Thyroid gland (tissue), 4 donors: ENCODE measurements at places on chromosomes 3 and 15. TPM values are rescaled to one million over a fixed set of nuclear protein-coding genes. Genes with fewer than 3 reads are reported as not detected.

Gene PTX3
- total RNA-seq, result 19.8 TPM

Gene CIDEC
- 2.2 TPM for total RNA-seq

Gene MYO1E
- total RNA-seq, result 38.1 TPM

Gene GABRR3
- not detected for total RNA-seq

Gene CNTN6
- 7.7 TPM for total RNA-seq

Gene CD276
- 26.5 TPM for total RNA-seq

Gene MYL3
- 2.8 TPM for total RNA-seq

Gene TM4SF1
- 244 TPM for total RNA-seq

Gene IMPG2
- 0.58 TPM for total RNA-seq

Gene FBXO40
- total RNA-seq, result not detected

DNA sequence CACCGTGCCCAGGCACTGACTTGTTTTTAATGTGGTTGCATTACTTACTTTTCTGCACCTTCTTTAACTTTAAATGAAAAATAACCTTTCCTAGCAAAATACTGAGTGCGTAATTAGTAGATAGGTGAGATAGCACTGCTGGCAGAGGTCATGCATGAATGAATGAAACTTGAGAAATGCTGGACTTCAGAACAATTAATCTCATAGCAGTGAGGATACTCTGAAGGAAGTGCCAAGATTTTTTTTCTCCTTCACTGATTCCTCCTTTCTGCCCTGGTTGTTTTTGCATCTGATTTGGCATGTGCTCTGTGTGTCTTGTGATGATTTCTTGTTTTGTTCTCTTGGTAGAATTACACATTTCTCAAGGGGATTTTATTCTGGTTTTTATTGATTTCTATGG is 378.9 kb downstream of the PTPRG start:
- peak; percentile 29 for DNase-seq

- DNase-seq, result no peak
Measured at GRCh38 chr15:39139431-39140059, 441.3 kb upstream of the THBS1 start.

DNA sequence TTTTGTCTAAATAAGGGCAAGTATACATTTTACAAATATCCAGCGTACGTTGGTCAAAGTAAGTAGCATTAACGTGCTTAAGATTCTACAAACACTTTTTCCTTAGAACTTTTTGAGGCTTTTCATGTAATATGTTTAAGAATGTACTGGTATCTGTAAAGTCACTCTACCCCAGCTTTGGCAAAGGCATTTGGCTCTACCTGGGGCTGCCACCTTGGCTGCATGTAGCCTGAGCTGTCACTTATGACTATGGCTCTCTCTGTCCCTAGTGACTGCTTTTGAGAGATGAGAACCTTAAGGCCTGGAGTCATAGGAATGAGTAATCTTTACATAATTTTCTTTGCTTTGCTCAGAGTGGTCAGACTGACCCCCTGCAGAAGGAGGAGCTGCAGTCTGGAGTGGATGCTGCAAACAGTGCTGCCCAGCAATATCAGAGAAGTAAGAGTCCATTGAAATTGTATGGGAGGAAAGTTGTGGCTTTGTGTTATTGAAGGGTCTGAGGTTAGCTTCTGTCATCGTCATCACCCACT is 61.2 kb downstream of the IQGAP1 start:
- no peak for DNase-seq

GRCh38 chr3:99317201-99317600 is 321.2 kb upstream of the COL8A1 start:
- no peak for DNase-seq

DNA sequence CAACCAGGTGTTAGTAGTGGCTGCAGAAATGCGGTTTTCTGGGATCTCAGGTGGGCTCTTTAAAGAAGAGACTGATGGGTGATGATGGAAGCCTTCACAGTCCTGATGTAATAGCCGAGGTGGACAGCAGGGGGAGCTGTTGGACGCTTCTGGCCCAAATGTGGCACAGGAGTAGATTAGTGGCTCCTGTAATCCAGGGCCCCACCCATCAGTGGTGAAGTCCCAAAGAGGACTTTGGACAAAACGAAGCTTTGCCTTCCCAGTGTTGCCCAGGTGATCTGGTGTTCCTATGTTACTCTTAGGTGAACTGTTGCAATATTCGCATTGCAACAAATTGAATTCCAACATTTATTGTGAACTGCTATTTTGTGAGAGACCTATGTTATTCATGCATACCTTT is 31.8 kb upstream of the MYZAP start:
- peak; percentile 60 for DNase-seq

GRCh38 chr15:88912500-88912921 is 668 bp downstream of the MFGE8 start:
- no peak for DNase-seq

GRCh38 chr3:149703466-149703865 is 45.6 kb upstream of the WWTR1 start:
- no peak for DNase-seq

DNA sequence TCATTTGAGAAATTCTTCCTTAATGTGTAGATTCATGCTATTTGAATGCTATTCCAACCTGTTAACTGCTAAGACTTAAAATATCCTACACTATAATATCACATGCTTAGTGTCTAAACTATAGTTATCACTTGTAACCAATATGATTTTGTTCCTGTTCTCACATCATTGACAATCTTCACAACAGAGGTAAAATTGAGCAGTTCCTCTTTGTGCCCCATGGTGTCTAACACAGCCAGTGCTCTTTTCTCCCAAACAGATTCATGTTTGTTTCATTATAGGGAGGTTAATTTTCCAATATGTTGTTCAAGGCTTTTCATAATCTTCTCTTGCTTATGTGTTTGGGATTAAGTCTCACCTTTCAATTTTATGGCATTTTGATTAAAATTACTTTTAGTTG is 591.1 kb downstream of the ZPLD1 start:
- no peak for DNase-seq

- DNase-seq, result peak; percentile 7
Measured at GRCh38 chr3:44880284-44880683, 5.9 kb downstream of the TGM4 start.

GRCh38 chr3:16609927-16610580 is 4.8 kb upstream of the DAZL start:
- no peak for DNase-seq

- DNase-seq, result no peak
Measured at GRCh38 chr15:68785541-68785940, 35.2 kb downstream of the ANP32A start.

DNA sequence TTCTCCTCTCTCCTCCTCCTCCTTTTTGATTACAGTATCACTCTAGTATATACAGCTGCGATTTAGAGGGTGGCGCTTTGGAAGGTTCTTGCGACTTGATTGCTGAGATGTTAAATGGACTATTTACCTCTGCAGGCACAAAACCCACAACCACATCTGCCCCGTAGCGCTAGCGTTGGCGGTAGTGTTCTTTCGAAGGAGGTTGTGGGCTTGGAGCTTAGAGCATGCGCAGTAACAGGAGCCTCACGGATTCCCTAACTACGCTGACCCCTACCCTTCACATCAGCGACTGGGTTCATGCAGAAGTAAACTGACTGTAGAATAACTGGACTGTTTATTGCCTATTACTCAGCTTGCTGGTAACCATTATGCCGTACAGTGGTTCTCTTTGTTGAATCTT is 58.0 kb downstream of the CGGBP1 start:
- DNase-seq, result no peak

DNA sequence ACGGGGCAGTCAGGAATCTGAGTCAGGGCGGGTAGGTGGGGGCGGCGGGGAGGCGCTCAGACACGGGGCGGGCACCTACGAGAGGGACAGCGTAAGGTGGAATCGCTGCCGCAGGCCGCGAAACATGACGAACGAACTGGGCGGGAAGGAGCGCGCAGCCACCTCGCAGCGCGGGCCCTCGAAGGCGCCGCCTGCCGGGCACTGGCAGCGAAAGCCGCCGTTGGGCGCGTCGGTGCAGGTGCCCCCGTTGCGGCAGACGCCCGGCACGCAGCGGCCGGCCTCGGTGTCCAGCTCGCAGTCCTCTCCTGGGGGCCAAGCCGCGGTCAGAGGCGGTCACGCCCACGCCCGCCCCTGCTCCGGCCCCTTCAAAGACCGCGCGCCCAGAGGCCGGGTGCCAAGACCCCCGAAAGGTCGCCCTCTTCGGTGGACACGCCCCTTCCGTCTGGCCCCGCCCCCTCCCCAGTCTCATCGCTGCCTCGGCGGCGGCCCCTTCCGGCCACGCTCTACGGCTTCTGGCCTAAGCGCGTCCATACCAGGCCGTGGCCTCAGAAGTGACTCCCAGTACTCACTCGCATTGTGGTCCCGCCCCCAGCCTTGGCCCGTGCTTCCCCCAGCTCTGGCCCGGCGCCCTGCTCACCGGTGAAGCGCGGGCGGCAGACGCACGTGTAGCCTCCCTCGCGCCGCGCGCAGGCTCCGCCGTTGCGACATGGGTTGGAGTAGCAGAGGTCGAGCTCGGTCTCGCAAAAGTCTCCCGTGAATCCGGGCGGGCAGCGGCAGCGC is 6.4 kb downstream of the CELSR3 start:
- peak; percentile 95 for DNase-seq

DNA sequence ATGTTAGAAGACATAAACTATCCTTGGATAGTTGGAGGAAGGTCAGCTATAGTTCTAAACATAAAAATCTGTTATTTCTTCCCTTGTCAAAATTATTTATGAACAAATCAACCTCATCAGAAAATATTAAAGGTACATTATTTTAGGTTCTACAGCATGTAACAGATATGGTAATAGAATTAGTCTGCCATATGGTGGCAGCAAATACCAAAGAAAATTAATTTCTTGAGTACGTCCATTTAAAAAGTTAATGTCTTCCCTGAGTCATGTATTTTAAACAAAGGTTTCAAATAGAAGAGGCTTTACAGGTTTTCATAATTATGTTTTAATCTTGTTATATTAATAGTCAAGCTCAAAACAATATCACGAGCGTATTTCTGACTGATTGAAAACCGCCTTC is 17.9 kb upstream of the ANKRD28 start:
- no peak for DNase-seq

DNA sequence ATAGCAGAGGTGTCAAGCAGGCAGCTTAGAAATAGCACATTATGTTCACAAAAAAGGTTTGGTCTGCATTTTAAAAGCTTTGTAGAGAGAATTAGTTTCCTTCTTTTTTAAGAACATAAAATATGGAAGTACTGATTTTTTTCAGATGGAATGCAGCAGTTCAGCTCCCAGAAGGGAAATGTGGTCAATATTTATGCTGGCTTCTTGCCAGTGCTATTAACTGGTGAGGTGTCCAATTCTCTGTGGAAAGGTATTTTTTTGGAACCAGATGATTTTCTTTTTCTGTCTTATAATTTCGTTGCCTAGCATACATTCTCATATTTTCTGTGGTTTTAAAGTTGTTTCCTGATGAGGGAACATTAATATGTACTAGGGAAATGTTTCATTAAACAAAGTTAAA is 211.4 kb upstream of the ZNF385D start:
- DNase-seq, result no peak

DNA sequence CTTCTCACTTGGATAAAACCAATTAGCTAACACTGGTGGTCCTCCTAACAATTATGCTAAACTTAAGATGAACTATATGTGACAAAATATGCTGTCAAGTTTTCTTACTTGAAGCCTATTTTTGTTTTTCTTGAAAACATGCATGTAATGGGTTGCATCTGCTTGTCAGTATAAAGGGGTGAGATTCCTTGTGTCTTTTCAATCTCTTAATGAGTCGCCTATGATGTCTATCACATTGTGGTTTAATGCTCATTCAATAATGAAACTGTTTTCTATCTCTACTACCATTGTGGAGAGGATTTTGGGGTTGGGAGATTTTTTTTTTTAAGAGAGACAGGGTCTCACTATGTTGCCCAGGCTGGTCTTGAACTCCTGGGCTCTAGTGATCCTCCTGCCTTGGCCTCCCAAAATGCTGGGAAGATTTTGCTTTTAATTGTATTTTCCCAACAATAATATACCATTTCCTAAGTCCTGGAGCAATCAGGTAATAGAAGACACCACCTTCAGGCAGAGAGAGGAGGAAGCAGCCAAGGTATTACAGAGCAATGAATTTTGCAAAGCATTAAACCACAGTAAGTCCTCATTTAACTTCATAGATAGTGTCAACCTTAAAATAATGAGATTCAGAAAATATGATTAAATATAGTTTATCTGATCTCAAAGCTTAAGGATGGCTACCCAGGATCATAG is 17.4 kb upstream of the TRMT10C start:
- no peak for DNase-seq

GRCh38 chr3:49629866-49630265 is 44.3 kb upstream of the APEH start:
- DNase-seq, result no peak

- DNase-seq, result no peak
Measured at GRCh38 chr3:194971965-194972364, 286.3 kb downstream of the FAM43A start.

GRCh38 chr15:56325186-56325585 is 40.0 kb upstream of the TEX9 start:
- DNase-seq, result no peak

- DNase-seq, result peak; percentile 95
Measured at GRCh38 chr3:29065211-29065785, 215.6 kb upstream of the RBMS3 start.

DNA sequence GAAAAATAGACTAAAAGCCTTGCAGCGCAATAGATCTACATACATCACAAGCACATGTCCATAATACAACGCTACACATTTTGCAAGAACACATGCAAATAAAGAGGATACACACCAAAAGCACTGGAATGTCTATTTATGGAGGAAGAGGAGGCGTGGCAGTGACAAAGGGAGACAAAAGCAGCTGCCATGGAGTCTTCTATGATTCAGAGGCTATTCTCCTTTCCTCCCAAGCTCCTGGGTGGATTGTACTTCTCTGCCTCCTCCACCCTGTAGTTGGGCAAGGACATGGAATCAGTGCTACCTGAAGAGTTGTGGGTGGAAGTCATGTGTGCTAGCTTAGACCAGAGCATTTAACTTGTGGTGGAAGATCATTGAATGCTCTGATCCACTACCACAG is 57.9 kb upstream of the ABHD2 start:
- DNase-seq, result no peak
